Dorsolateral prefrontal cortex (tissue), 122 donors: ENCODE measurements at places on chromosomes 11 and 22.

DNA sequence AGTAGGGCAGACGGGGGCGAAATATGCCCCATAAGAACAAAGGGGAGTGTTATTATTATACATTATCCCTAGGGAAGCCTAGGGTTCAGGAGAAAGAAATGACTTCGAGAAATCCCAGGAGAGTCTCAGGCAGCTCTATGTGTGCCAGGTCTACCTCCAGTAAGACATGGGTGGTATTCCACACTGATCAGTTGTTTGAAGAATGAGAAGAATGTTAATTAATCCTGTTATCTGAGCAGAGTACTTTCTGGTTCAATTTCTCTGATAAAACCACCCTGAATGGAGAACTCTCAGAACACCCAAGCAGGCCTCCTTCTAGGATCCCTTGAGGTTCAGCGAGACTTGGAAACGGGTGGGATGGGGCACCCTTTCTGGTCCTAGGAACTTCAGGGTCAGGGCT is 46.2 kb downstream of the PRR5L start:
- no peak for DNase-seq

- no peak for DNase-seq
These were observed 4.3 kb downstream of the SLC43A3 start for GRCh38 chr11:57422669-57423068.

DNA sequence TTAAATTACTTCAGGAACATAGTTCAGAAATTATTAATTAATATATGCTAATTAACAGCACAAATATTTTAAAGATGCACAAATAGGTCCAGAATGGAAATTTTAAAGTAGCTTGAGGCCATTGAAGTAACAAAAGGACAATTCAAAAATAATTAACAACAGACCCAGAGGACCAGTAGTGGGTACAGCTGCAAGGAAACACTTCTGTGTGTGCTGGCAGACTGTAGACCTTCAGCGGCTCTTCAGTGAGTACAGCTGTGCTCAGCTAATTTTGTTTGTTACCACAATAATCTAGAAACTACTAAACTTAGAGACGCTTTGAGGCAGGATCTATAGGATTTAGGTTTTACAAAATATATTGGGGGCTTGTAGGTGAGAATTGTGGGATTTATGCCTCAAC is 103.8 kb downstream of the GRIA4 start:
- no peak for DNase-seq

DNA sequence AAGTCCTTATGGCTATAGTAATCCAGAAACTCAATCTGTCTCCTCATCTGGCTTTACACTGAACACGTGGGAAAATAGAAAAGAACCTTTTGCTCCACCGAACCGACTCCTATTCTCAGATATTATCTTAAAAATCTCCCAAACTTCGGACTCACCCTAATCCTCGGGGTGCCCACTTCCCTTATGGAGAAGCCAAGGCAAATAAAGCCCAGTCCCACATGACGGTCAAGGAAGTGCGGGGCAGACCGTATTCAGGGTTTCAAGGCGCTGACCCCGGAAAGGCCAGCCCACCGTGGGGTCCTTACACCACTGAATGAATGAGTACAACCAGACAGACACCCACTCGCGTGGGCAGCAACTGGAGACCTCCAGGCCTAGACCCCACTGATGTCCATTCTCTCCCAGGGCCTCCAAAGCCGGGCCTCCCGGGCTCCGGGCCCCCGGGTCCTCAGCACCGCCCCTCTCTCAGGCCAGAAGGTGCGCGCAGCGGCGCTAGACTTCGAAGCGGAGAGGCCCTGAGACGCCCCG is 489 bp downstream of the NUP98 start:
- DNase-seq, result no peak

DNA sequence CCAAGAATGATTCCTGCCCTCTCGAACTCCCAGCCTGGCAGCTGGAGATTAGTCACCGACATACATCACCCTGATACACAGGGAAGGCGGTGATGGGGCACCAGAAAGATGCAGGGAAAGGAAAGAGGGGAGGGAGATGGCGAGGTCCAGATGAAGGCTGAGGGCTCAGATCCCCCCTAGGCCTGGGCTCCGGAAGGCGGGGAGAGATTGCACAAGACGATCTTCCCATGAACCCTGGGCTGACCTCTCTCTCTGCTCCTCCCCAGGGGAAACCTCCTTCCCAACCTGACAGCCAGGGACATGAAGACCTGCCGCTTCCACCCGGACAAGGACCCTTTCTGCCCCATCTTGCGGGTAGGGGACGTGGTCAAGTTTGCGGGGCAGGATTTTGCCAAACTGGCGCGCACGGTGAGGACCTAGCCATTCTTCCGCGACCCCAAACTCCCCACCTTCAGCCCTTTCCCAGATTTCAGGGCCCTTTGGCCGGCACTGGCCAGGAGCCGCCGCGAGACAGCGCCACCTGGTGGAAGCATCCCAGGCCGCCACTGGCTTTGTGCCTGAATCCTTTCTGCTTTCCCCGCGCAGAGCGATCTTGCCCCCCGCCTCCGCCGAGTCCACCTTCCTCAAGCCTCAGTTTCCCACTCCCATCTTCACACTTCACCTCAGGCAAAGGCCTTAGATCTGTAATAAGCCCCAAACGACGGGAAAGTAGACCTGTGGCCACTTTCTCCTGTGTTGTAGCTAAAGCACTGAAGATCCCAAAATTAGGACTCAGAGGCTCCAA is 11.5 kb downstream of the P2RX3 start:
- peak; percentile 51 for DNase-seq

DNA sequence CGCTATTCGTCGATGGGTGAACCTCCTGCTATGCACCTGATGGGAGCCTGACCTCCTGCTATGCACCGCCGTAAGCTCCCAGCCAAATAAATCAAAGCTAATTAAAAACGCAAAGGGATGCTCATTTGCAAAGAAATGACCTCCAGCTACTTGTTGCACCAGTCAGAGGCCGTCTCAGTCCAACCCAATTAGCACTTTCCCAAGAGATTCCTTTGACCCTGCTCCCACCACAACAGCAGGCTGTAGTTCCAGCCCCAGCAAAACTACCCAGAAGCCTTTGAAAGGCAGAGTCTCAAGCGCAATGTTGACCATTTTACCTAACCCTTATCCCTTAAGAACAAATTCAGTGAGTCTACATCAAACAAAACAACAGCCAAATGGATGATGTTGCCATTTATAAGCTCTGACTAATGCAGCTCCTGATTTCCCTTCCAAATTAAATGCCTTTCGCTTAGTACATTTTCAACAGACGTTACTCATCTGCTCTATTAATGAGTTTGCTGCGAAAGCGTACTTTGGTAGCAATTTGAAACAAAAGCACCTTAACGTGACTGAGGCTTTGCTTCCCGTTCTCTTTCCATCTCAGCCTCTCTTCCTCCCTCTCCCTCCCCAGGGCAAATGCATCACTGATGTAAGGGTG is 17.2 kb upstream of the BSX start:
- DNase-seq, result no peak

GRCh38 chr22:36586852-36587251 is 57.9 kb upstream of the EIF3D start:
- DNase-seq, result no peak

DNA sequence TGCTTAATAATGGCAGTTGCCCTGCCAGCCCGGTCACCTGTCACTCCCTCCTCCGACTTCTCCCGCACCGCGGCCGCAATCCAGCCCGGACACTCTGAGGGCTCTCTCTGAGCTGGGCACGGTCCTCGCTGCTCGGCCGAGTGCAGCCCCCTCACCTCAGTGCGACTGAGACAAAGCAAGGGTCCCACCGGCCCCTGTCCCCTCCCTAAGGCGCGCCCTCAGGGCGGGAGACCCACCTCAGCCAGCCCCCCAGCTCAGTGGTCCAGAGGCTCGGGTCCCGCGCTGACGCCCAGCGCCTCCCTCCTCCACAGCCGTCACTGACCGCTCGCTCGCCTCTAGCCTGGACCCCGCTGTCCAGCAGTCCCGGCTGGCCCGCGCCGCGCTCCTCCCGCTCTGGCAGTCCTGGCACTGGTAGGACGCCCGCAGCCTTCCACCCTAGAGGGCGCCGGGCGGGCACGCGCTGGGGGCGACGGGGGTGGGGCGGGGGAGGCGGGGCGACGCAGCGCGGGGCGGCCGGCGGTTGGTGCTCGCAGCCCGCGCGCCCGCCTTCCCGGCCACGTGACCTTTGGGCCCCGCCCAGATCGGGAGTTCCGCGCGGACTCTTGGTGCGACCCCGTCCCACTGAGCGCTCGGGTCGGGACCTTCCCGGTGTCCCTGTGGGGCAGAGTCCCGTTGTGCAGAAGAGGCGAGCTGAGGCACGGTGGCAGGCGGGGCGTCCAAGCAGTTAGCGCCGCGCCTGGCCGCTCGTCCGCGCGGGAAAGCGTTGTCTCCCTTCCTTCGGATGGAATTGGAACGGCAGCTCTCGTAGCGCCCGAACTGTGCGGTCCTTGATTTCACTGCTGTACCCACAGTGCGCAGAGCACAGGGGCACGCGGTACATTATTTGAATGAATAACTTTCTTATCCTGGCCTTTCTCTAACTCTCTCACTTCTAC is 7.8 kb upstream of the L3MBTL2 start:
- peak; percentile 88 for DNase-seq

- DNase-seq, result no peak
These were observed 360.6 kb downstream of the BRD1 start for GRCh38 chr22:49466878-49467595.

GRCh38 chr11:68821670-68822069 is 20.0 kb downstream of the CPT1A start:
- no peak for DNase-seq

DNA sequence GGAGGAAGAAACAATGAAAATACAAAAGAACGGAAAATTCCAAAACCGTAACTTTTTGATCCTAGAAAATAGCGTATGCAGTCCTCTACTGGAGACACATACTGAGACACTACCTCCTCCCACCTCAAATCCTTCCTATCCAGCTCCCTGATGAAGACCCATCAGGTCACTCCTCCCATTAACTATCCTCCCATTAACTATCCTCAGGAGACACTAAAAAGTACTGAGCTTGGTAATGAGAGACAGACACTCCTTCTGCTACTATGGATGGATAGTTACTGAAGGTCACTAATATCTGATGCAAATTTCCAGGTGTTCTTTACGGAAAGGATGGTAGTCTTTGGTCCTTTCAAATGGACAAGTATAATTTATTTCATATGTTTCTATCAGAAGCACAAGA is 237.5 kb upstream of the BLID start:
- no peak for DNase-seq

DNA sequence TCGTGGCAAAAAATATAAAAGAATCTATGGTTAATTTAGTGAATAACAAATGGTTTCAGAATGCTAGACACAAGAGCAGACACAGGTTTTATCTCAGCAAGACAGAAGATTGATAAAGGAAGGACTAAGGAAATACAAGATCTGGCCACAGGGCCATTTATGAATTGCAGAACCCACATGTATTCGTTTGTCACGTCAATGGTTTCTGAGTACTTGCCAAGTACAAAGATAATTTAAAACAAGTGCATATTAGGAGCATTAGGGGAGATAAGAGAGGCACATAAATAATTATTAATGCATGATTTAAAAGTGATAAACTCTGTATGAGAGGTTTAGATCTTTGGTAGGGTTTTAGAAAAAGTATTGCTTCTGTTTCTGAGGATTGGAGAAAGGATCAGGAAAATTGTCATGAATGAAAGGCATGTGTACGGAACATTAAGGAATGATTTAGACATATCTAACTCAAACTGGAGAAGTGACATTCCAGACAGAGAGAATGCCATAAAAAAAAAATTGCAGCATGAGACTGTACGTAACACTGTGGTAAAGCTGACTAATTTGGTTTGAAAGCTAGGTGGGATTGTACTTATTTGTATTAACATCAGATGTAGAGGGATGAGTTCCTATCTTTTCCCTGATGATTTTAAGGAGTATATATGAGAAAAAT is 727.1 kb downstream of the NELL1 start:
- DNase-seq, result no peak

DNA sequence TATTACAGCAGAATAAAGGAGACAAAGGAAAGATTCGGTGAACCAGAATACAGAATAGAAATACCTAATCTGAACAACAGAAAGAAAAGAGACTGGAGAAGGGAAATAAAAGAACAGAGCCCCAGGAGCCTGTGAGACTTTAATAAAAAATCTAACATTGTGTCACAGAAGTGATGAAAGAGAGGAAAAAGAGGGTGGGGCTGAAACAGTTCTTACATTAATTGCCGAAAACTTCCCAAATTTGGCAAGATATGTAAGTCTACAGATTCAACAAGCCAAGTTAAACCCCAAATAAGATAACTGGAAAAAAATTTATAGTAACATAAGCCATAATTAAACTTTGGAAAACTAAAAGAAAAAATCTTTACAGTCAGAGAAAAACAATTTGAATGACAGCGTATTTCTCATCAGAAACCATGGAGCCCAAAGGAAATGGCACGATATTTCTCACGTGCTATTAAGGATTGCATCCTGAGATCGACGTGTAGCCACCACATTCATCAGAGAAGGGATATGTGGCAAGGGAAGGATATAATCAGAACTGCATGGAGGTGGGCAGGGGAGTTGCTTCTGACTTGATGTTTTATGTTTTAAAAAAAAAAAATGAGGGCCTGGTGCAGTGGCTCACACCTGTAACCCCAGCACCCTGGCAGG is 73.9 kb downstream of the SGSM3 start:
- no peak for DNase-seq

- no peak for DNase-seq
These were observed 4.8 kb upstream of the ARHGEF12 start for GRCh38 chr11:120331301-120331996.

- DNase-seq, result no peak
These were observed 24.8 kb upstream of the MICAL2 start for GRCh38 chr11:12085371-12086251.

DNA sequence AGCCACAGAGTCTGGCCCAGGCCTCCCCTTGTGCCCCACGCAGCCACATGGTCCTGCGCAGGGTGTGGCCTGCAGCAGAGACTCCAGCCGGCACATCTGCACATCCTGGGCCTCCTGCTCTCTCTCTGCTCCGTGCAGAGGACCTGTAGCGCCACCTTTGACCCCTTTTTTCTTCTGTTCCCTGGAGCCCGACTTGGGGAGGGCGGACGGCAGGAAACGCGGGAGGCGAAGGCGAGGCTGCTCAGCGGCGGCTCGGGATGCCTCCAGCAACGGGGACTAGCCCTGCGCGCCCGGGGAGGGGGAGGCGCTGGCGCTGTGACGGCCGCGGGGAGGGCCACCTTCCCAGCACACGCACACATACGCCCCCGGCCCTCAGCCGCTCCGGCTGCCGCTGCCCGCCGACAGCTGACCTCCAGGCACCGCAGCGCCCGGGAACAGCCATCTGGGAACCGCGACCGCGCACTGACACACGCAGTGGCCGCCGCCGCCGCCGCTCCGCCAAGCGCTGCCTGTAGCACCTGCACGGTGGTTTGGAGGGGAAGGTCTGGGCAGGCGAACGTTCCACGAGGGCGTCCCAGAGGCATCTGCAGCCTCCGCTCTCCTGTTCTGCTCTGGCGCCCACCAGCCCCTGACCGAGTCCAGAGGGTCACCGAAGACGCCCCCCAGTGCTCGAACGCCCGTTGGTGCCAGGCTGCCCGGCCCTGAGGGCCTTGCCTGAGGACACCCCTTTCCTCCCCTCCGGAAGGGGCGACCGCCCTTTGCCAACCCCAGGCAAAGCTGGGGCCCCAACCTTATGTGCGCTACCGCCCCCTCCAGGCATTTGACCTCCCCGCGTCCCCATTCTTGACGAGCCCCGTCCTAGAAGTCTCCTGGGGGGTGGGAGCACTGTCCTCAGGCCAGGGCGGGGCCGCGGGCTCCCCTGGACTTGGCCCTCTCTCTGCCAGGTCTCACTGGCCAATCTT is 16.9 kb upstream of the C22orf42 start:
- no peak for DNase-seq

- no peak for DNase-seq
These were observed 89.6 kb downstream of the SERGEF start for GRCh38 chr11:17923217-17923616.
